HT1080 (cell line): ENCODE measurements at places on chromosomes 6 and 20. TPM values are rescaled to one million over a fixed set of nuclear protein-coding genes. Genes with fewer than 3 reads are reported as not detected.

DNA sequence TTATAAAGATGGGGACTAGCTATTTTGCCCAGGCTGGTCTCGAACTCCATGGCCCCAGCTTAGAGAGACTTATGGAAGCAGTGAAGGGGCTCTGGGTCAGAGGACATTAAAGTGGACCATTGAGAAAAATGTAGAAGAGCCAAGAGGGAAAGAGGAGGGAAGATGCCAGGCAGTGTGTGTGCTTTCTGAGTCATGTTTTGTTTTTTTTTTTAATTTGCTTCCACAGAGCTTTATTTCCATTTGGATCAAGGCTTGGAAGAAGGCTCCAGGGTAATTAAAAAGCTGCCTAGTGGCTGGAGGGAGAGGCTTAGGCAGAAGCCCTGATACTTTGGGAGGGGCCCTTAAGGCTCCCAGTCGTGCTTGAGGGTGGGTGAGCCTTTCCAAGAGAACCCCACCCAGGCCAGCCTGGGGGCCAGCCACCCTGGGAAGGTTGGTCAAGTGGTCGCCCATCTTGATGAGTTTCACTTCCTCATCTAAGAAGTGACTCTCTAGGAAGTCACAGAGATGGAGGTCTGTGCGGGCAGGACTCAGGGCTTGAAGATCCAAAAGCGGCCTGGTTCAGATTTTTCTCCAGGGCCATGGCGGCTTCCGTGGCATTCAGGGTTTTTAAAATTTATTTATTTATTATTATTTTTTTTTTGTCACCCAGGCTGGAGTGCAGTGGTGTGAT lies 3.0 kb upstream of the ZNF335 start:
- DNase-seq, result no peak

GRCh38 chr20:44170816-44171410 lies 16.1 kb downstream of the JPH2 start:
- DNase-seq, result peak; percentile 23

GRCh38 chr20:24683676-24684075 lies 214.2 kb downstream of the SYNDIG1 start:
- no peak for DNase-seq

GRCh38 chr6:68025764-68026163 lies 609.3 kb upstream of the ADGRB3 start:
- no peak for DNase-seq

DNA sequence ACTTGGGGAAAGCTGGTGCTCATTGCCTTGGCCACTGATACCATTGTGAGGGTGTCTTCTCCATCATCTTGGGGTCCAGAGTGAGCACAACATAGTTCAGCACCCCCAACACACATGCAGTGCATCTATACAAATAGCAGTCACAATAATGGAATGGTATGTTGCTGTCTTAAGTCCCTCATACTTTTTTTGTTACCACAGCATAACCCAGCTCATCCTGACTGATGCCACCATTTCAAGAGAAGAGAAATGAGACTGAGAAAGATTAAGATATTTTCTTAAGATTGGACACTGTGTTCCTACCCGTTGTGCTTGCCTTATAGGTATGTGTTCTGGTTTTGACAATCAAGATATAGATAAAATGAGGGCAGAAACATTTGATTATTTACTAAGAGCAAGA lies 15.6 kb downstream of the CST4 start:
- no peak for DNase-seq

GRCh38 chr6:71510856-71511255 lies 222.2 kb downstream of the OGFRL1 start:
- DNase-seq, result no peak

DNA sequence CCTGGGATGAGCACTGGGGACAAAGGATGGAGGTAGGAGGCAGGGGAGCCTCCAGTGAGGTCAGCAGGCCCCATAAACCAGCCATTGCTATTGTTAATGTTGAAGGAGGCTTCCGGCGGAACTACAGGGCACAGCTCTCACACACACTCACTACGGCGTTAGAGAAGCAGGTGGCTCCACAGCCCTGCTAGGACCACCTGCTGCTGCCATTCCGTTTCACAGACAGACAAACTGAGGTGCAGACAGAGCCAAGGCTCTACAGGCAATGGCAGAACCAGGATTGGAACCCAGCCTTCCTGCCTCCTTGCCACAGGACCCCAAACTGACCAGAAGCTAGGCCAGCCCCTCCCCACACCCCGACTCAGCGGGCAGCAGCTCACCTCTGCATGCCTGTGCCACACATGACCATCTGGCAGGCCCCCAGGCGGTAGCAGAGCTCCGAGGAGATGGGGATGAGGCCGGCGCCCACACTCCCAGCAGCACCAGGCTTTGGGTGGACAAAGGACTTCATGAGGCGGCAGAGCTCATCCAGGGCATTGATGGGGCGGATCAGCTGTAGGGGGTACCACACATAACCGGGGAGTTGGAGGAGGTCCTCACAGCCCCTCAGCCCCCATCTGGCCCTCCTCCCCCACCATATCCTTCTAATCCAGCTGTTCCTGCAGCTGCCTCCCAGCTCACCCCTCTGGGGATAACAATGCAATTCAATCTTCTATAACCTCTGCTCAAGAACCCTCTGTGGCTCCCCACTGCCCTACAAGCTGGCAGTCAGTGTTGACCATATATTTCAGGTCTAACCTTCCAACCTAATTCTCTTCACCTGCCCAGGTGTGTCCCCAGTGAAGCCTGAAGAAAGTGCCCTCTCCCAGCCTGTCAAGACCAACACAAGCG lies 198.5 kb downstream of the PREX1 start:
- DNase-seq, result no peak

- DNase-seq, result no peak
Observed at GRCh38 chr6:73560853-73561407, 40.1 kb upstream of the EEF1A1 start.

DNA sequence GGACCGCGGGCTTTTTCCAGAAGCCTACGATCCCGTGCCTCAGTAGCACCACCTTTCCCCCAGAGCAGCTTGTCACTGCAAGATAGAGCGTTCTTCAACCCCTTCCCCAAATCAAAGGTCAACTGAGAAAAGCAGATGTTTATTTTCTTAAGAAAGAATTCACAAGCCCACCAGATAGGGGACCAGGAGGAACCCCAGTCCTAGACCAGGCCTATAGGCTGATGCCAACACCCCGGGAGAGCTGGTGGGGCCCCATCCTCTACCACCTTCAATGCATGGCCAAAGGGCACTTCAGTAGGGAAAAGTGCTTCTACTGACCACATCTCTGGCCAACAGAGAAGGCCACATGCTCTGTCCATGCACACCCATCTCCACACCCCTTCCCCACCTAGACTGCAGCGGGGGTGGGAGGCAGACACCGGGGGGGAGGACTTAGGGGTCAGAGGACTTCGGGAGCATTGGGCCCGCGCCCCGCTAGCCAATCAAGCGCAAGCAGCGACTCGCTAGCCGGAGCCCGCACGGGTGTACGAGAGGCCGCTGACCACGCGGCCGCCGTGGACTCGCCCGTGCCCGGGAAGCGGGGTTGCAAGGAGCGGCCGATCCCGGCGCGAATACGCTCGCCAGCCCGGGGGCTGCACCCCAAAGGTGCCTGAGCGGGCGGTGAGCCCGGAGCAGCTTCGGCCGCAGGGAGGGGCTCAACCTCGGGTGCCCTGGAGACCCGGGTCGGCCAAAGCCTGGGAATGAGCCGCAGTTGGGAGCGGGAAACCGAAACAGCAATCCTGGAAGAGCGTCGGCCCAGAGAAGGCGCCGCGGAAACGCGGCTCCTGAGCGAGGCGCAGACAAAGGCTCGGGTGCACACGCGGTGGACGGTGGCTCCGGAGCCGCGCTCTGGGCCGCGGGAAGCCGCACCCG lies 2.8 kb downstream of the PDE10A start:
- DNase-seq, result no peak

GRCh38 chr6:127811900-127812570 lies 88.8 kb downstream of the THEMIS start:
- no peak for DNase-seq

Gene BCLAF1
- total RNA-seq, result 99.0 and 109 TPM in 2 replicates

Gene NNAT
- total RNA-seq, result not detected in 2 replicates

Gene GRIK2
- 0.20 TPM in 1 of 2 replicates, not detected in the other for total RNA-seq

Gene TENT5A
- total RNA-seq, result 3.4 and 4.0 TPM in 2 replicates

Gene LIN28B
- total RNA-seq, result 2.3 and 2.5 TPM in 2 replicates

Gene HLA-DRA
- 0.33 and 0.61 TPM in 2 replicates for total RNA-seq
